ENCODE measurements at places on chromosomes 12 and 14. TPM values are rescaled to one million over a fixed set of nuclear protein-coding genes. Genes with fewer than 3 reads are reported as not detected.

DNA sequence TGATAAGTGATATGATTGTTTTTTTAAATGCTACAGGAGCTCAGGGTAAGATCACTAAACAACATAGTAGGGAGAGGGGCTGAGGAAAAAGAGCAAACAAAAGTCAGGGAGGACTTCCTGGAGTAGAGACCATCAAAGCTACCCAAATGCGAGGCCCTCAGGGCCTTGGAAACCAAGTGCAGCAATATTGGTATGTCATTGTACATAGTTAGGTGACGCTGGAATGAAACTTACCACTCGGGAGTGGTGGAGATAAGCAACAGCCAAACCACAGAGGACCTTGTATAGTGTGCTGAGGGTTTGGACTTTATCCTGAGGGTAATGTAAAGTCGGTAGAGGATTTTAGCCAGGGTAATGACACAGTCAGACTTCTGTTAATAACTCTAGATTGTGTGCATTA lies 13.8 kb downstream of the KITLG start:
- H3K27ac ChIP-seq: no peak overlapping the region
- H3K36me3 ChIP-seq: no peaks in the 10 kb centered on the region
- no peaks in the 10 kb centered on the region for H3K27me3 ChIP-seq
- no peak overlapping the region for H3K4me3 ChIP-seq
- DNase-seq: no peak

GRCh38 chr12:56769868-56770267 lies 6.7 kb downstream of the HSD17B6 start:
- H3K27ac ChIP-seq: no peak overlapping the region
- DNase-seq: no peak
- H3K27me3 ChIP-seq: no peaks in the 10 kb centered on the region
- no peaks in the 10 kb centered on the region for H3K4me1 ChIP-seq
- H3K4me3 ChIP-seq: no peak overlapping the region
- no peaks in the 10 kb centered on the region for H3K36me3 ChIP-seq

DNA sequence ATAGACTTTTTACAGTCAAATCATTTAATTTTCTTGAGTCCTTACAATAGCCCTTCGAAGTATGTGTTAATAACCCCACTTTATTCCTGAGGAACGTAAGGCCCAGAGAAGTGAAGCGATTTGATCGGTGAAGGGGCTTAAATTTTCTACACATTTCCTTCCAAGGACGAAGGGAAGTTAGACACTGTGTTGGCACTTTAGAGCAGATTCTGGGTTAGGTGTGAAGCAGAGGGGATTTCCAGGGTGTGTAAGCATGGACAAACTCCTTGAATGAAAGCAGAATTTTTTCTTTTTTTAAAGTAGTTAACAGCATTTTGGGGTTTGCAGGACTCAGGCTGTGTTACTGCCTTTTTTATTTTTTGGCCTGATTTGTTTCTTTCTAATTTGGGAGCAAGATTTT lies 38.9 kb downstream of the PRORP start:
- peaks cover 8% of the 10 kb centered on the region for H3K4me1 ChIP-seq
- H3K27me3 ChIP-seq: no peaks in the 10 kb centered on the region
- no peak overlapping the region for H3K4me3 ChIP-seq
- peaks cover 3% of the 10 kb centered on the region for H3K36me3 ChIP-seq
- DNase-seq: peak; percentile 44

- H3K27me3 ChIP-seq: no peaks in the 10 kb centered on the region
- no peaks in the 10 kb centered on the region for H3K4me1 ChIP-seq
- H3K27ac ChIP-seq: no peak overlapping the region
- no peaks in the 10 kb centered on the region for H3K36me3 ChIP-seq
- no peak overlapping the region for H3K4me3 ChIP-seq
Measured at GRCh38 chr12:60684988-60685655, 1089.3 kb downstream of the SLC16A7 start.

DNA sequence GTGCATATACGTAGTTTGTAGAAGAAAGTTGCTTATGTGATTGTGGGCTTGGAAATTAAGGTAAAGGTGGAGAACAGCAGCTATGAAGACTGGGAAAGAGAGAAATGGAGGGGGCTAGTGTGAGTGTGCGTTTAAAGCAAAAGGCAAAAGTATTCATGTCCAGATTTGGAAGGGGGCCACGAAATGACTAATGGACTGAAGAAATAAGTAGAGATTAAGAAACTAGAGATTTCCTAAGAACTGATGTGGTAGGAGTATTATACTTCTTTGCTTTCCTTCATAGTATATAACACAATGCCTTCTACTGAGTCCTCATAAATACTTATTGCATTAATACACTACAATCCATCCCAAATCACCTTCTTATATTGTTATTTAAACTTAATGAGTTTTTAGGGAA lies 298.6 kb upstream of the NOVA1 start:
- peak; percentile 3 for DNase-seq
- H3K27me3 ChIP-seq: no peaks in the 10 kb centered on the region
- no peak overlapping the region for H3K4me3 ChIP-seq
- no peaks in the 10 kb centered on the region for H3K4me1 ChIP-seq
- H3K36me3 ChIP-seq: no peaks in the 10 kb centered on the region

DNA sequence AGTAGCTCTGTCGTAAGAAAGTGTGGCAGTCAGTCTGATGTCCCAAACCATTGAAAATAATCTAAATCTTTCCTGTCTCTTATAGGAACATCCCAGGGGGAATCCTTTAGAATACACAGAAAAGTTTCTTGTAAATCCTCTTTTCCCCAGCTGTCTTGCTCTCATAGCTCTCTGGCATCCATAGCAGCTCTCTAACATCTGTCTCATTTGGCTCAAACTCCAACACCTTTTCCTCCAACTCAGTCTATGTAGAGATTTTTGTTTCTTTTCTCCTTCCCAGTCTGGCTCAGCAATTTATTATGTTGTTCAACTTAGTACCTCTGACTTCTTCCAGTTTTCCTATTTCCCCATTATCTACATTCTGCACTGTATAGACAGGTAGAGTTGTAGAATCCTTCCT lies 84.4 kb upstream of the NEDD1 start:
- H3K27me3 ChIP-seq: peaks cover 1% of the 10 kb centered on the region
- no peaks in the 10 kb centered on the region for H3K36me3 ChIP-seq
- DNase-seq: no peak
- no peak overlapping the region for H3K27ac ChIP-seq
- H3K4me3 ChIP-seq: no peak overlapping the region

DNA sequence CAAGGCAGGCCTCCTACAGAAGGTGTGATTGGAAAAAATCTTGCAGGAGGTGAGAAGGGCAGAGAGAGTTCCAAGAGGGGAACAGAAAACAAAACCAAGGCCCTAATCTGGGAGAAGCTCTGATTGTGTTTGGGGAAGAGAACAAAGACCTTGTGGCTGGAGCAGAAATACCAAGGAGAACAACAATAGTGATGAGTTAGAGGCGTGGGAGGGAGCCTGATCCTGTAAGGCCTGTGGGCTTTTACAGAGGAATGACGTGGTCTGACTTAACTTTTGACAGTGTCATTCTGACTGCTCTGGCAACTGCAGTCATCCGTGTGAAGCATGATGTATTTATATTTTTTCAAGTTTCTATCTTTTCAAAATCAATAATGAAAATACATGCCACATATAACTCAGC lies 200.6 kb downstream of the ANO4 start:
- H3K4me3 ChIP-seq: no peak overlapping the region
- no peaks in the 10 kb centered on the region for H3K4me1 ChIP-seq
- no peaks in the 10 kb centered on the region for H3K36me3 ChIP-seq
- no peak overlapping the region for H3K27ac ChIP-seq
- DNase-seq: peak; percentile 50
- no peaks in the 10 kb centered on the region for H3K27me3 ChIP-seq

DNA sequence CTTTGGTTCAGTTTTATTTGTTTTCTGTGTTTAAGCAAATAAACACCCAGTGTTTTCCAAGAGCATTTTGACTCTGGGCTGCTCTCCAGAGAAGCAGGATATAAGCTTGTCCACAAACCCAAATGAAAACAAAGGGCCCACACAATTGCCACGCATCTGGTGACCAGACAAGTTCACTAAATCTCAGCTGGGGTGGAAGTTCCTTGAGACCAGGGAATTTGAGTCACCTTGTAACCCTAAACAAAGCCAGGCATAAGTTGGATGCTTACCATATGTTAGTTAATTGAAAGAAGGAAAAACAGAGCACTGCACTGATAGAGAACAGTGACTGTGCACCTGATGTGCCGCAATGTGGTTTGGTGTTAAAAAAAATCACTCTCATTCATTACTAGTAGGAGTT lies 1.6 kb upstream of the TXNRD1 start:
- peaks cover 9% of the 10 kb centered on the region for H3K4me1 ChIP-seq
- DNase-seq: peak; percentile 96
- no peak overlapping the region for H3K4me3 ChIP-seq
- H3K27me3 ChIP-seq: no peaks in the 10 kb centered on the region
- no peaks in the 10 kb centered on the region for H3K36me3 ChIP-seq
- H3K27ac ChIP-seq: no peak overlapping the region

GRCh38 chr12:43973993-43974392 lies 138.1 kb downstream of the TMEM117 start:
- no peaks in the 10 kb centered on the region for H3K27me3 ChIP-seq
- DNase-seq: no peak
- H3K27ac ChIP-seq: no peak overlapping the region

- DNase-seq: no peak
- H3K27ac ChIP-seq: no peak overlapping the region
- H3K4me1 ChIP-seq: peaks cover 19% of the 10 kb centered on the region
- H3K36me3 ChIP-seq: no peaks in the 10 kb centered on the region
- no peaks in the 10 kb centered on the region for H3K27me3 ChIP-seq
Measured at GRCh38 chr14:61575551-61576150, 119.7 kb upstream of the HIF1A start.

GRCh38 chr12:115543269-115543668 lies 734.2 kb downstream of the MED13L start:
- DNase-seq: peak; percentile 5
- no peaks in the 10 kb centered on the region for H3K36me3 ChIP-seq
- H3K27me3 ChIP-seq: no peaks in the 10 kb centered on the region
- H3K27ac ChIP-seq: no peak overlapping the region
- H3K4me3 ChIP-seq: no peak overlapping the region

DNA sequence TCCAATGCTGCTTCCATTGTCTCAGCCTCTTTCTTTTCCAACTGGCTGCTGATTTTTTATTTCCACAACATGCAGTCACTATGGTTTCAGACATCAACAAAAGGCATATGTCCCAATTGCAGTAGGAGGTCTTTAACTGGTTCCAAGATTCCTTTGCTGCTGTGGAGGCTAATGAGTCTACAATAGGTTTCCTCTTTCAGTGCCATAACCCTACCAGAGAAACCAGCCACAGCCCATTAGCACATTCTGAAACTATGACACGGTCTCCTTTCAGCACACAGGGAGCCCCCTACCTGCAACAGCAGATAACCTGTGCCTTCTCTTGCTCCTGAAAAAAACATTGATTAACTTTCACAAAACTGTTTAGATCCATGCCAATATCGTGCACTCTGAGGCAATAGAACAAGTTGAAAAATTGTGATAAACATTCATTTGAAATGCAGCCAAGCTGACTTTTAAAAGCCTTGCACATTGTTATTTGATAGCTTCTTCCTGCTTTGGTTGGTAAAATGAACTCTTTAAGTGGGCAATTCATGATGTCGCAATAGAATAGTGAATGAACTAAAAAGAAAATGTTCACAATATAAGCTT lies 32.4 kb downstream of the PLEKHG7 start:
- H3K27me3 ChIP-seq: no peaks in the 10 kb centered on the region
- H3K36me3 ChIP-seq: no peaks in the 10 kb centered on the region
- peaks cover 7% of the 10 kb centered on the region for H3K4me1 ChIP-seq

DNA sequence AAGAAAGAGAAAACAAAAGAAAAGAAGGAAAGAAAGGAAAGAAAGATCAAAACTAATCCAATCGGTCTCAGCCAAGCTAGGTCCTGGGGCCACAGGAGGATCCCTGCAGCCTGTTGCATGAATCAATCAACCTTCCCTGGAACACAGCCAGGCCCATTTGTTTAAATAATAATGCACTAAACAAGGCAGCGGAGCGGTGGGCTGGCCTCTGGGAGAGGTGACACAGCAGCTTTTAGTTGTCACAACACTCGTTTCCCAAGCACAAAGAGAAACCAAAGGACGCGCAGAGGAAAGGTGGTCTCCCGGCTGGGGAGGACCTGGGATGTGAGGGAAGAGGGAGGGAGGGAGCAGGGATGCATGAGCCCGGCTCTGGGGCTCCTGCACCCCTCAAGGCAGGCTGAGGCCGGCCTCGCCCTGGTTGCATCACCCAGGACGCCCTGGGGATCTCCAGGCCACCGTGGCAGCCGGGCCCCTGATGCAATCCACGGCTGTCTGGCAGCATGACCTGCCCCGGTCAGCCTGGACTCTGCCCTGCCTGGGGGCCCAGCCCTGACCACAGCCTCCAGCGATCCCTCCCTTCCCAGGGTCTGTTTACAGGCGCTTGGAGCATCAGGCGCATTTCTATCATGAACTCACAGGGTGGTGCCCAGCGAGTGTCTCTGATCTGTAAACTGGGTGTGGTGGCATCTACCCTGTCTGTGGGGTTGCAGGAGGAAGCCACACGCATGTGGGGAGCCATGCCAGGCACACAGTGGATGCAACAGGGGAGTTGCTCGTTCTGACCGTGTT lies 32.5 kb downstream of the MMP17 start:
- no peaks in the 10 kb centered on the region for H3K36me3 ChIP-seq
- H3K4me1 ChIP-seq: peaks cover 8% of the 10 kb centered on the region
- peak; percentile 57 for DNase-seq
- peaks cover 7% of the 10 kb centered on the region for H3K27me3 ChIP-seq

GRCh38 chr14:22554498-22555383 lies 34.3 kb downstream of the DAD1 start:
- no peak overlapping the region for H3K4me3 ChIP-seq
- H3K27ac ChIP-seq: no peak overlapping the region
- no peaks in the 10 kb centered on the region for H3K27me3 ChIP-seq
- H3K36me3 ChIP-seq: no peaks in the 10 kb centered on the region

DNA sequence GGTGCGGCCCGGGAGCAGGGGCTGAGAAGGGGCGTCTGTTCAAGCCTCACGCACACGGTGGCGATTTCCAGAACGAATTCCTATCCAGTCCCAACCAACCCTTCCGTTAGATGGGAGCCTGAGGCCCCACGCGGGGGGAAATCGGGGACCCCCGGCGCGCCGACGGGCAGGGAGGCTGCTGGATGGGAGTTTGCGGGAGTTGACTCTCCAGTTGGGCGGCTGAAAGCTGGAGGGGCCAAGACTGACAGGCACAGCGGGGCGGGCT lies 9.8 kb downstream of the EXOC3L4 start:
- DNase-seq: no peak
- H3K27me3 ChIP-seq: peaks cover 44% of the 10 kb centered on the region
- H3K4me3 ChIP-seq: no peak overlapping the region
- H3K4me1 ChIP-seq: peaks cover 12% of the 10 kb centered on the region

DNA sequence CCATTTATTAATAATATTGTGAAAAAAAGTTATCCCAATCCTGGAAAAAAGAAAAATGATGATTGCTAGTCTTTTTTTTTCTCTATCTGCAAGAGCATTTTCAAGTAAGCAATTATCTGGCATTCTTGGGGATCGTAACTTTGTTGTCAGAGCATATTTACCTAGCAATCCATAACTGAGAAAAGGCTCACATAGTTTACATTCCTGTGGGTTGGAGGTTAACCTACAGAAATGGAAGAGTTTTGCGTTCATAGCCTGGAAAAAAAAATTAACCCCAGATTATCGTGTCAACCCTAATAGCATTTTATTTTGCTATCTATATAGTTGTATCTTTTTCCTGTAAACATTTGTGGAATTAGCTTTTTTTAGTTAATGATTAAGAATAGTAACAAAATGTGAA lies 292.3 kb downstream of the DAD1 start:
- no peaks in the 10 kb centered on the region for H3K27me3 ChIP-seq
- no peaks in the 10 kb centered on the region for H3K36me3 ChIP-seq
- DNase-seq: peak; percentile 90
- H3K27ac ChIP-seq: no peak overlapping the region
- H3K4me3 ChIP-seq: no peak overlapping the region
- peaks cover 14% of the 10 kb centered on the region for H3K4me1 ChIP-seq

GRCh38 chr12:39343665-39344064 lies 99.3 kb downstream of the KIF21A start:
- no peaks in the 10 kb centered on the region for H3K36me3 ChIP-seq
- H3K4me3 ChIP-seq: no peak overlapping the region
- no peaks in the 10 kb centered on the region for H3K27me3 ChIP-seq

Gene TAS2R10
- 0.07 TPM for polyA plus RNA-seq

Gene GNPTAB
- polyA plus RNA-seq: 16.0 TPM

Gene KLRG1
- 0.47 TPM for polyA plus RNA-seq

Gene TGFB3
- 4.3 TPM for polyA plus RNA-seq

Gene KCNA5
- not detected for polyA plus RNA-seq

Data from IMR-90 (cell line).